ENCODE measurements at places on chromosomes 3 and 15.

DNA sequence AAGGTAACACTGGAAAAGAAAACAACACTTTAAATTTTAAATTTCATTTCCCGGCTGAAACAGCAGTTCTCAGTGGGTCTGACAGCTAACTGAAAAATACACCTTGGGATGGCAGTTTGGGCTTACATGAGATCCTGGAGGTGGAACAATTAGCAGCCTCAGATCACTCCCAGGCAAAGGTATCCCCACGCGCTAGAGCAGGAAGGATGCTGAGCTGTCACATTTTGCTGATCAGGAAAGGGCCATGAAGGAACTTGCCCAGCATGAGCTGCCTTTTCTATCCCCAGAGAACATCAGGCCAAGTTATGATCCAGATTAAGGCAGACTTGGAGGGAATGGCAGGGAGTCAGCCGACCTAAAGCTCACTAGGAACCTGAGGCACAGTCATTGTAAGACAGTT lies 204.8 kb upstream of the SLC2A2 start:
- DNase-seq: no peak

GRCh38 chr3:42518800-42519567 lies 16.5 kb downstream of the VIPR1 start:
- DNase-seq: no peak

GRCh38 chr3:42608581-42608980 lies 8.1 kb downstream of the NKTR start:
- no peak for DNase-seq

DNA sequence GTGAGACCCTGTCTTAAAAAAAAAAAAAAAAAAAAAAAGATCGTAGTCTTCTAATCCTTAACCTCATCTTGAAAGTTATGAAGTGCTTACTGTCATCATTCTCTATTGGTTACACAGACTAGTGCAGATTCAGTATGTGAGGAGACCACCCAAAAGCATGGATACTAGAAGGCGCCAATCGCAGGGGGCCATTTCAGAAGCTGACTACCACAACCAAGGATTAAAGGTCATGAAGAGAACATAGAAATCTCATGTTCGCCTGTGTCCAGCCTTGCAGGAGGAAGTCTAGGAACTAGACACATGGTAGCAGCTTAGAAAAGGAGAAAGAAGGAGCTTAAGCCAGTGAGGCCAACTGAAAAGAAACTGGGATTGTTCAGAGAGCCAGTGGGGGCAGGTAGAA lies 207.8 kb downstream of the THSD4 start:
- DNase-seq: no peak
